ENCODE measurements at places on chromosomes 13 and 19. TPM values are rescaled to one million over a fixed set of nuclear protein-coding genes. Genes with fewer than 3 reads are reported as not detected.

DNA sequence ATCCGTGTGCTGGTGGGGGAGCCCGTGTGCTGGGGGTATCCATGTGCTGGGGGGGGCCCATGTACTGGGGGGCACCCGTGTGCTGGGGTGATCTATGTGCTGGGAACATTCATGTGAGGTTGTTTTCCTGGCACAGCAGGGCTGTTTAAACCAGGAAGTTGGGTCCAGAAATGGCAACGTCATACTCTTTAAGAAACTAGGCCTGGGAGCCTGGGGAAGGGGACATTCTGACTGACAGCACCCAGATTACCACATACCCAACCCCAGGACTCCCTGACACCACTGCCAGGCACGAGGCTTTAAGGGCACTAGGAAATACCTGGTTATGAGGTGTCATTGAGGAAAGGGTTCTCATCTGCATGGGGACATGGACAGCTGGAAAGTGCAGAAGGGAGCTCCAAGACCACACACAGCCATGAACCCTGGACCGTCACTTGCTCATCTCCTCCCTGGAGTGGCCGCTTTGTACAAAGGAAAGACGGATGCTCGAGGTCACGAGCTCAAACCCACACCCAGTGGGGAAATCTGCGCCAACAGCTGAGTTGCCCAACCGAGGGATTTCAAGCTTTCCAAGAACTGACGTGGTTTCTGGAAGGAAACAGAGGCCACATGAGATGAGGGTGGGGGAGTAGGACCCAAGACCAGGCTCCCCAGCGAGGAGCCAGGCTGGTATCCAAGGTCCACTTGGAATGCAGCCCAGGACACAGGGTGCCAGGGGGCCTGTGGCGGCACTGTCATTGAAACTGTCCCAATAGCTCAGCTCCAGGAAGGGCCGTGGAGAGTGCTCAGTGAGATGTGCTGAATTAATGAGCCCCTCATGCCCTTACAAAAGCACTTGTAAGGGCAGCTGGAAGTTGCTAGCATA, 40.9 kb downstream of the RAB20 start:
- no peaks in the 10 kb centered on the region for H3K36me3 ChIP-seq
- H3K4me1 ChIP-seq: no peaks in the 10 kb centered on the region
- no peak for DNase-seq
- peaks cover 2% of the 10 kb centered on the region for H3K27me3 ChIP-seq
- H3K27ac ChIP-seq: no peak overlapping the region
- H3K4me3 ChIP-seq: no peak overlapping the region

The TEKTIP1 gene
- 3.8 TPM for total RNA-seq

The HTR2A gene
- not detected for total RNA-seq

DNA sequence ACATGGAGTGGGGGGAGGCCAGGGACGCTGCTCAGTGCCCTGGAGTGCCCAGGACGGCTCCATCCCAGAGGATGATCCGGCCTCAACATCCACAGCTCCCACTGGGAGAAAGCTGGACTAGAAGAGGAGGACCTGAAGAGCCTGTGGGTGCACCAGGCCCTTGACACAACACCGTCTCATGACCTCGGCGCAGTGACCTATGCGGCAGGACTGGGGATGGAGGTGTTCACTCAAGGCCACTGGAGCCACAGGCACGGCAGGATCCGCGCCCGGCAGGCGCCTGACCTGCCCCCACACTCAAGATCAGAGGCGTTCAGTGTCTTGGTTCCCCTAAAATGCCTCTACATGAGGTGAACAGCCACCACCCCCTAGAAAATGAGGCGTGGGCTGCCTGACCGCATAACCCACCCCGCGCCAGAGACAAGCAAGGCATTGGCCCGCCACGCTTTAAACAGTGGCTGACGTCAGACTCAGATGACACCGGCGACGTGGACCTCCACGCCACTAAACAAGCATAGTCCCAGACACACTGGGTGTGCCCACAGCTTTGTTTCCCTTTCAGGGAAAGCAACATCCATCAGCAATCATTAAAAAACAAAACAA, 8.0 kb downstream of the SGTA start:
- H3K27me3 ChIP-seq: no peaks in the 10 kb centered on the region
- no peak for DNase-seq
- no peak overlapping the region for H3K4me3 ChIP-seq
- H3K27ac ChIP-seq: peak overlapping the region; percentile 84
- H3K4me1 ChIP-seq: no peaks in the 10 kb centered on the region
- peaks cover 7% of the 10 kb centered on the region for H3K36me3 ChIP-seq

- H3K27me3 ChIP-seq: peaks cover 15% of the 10 kb centered on the region
- H3K4me3 ChIP-seq: no peak overlapping the region
- H3K27ac ChIP-seq: no peak overlapping the region
- no peaks in the 10 kb centered on the region for H3K36me3 ChIP-seq
- H3K4me1 ChIP-seq: peaks cover 9% of the 10 kb centered on the region
Measured at GRCh38 chr13:29702912-29703351, 107.4 kb upstream of the SLC7A1 start.

- H3K27ac ChIP-seq: no peak overlapping the region
- DNase-seq: no peak
- no peak overlapping the region for H3K4me3 ChIP-seq
- H3K4me1 ChIP-seq: no peaks in the 10 kb centered on the region
- no peaks in the 10 kb centered on the region for H3K36me3 ChIP-seq
Measured at GRCh38 chr13:40146611-40147117, 491.2 kb downstream of the COG6 start.

The FGF14 gene
- total RNA-seq: 5.0 TPM

DNA sequence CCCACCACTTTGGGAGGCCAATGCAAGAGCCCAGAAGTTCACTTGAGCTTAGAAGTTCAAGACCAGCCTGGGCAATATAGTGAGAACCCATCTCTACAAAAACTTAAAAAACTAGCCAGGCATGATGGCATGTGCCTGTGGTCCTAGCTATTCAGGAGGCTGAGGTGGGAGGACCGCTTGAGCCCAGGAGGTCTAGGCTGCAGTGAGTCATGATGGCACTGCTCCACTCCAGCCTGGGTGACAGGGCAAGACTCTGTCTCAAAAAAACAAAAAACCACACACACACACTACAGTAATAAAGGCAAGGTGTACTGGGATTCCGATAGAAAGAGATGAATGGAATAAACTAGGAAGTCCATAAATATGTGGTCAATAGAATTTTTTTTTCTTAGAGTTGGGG, 35.6 kb downstream of the CYP2F1 start:
- H3K36me3 ChIP-seq: no peaks in the 10 kb centered on the region
- H3K4me1 ChIP-seq: no peaks in the 10 kb centered on the region
- no peak for DNase-seq
- no peak overlapping the region for H3K27ac ChIP-seq
- H3K27me3 ChIP-seq: no peaks in the 10 kb centered on the region

GRCh38 chr19:36688058-36688457, 646 bp downstream of the ZNF567 start:
- no peak for DNase-seq
- peaks cover 20% of the 10 kb centered on the region for H3K4me1 ChIP-seq
- no peaks in the 10 kb centered on the region for H3K27me3 ChIP-seq
- peaks cover 50% of the 10 kb centered on the region for H3K36me3 ChIP-seq
- peak overlapping the region; percentile 99 for H3K27ac ChIP-seq

- H3K27ac ChIP-seq: no peak overlapping the region
- no peaks in the 10 kb centered on the region for H3K27me3 ChIP-seq
- no peaks in the 10 kb centered on the region for H3K4me1 ChIP-seq
- no peak overlapping the region for H3K4me3 ChIP-seq
Measured at GRCh38 chr13:22298530-22298929, 627.7 kb downstream of the FGF9 start.

The ZNF653 gene
- 21.8 TPM for total RNA-seq

DNA sequence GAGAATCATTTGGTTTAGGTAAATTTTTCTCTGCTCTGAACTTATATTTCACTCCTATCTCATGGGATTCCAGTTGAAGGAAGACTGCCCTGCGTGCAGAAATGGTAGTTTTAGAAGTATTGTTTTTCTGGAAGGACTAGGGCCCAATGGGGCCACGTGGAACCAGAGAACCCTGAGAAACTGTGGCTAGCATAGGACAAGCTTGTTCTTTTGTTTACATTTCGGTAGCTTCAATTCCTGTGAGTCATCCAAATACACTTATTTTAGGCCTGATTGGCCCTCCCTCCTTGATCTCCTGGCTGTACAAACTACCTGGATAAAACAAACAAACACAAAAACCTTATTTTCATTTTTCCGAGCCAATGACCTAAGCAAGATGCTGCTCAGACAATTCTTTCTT, 124.0 kb downstream of the ITGBL1 start:
- H3K4me1 ChIP-seq: peaks cover 4% of the 10 kb centered on the region
- no peak overlapping the region for H3K4me3 ChIP-seq
- no peaks in the 10 kb centered on the region for H3K27me3 ChIP-seq
- H3K27ac ChIP-seq: no peak overlapping the region
- H3K36me3 ChIP-seq: no peaks in the 10 kb centered on the region

- H3K4me3 ChIP-seq: peak overlapping the region; percentile 70
- no peaks in the 10 kb centered on the region for H3K27me3 ChIP-seq
- H3K36me3 ChIP-seq: no peaks in the 10 kb centered on the region
- H3K27ac ChIP-seq: peak overlapping the region; percentile 100
Measured at GRCh38 chr19:13846557-13847406, 30.2 kb upstream of the NANOS3 start.

DNA sequence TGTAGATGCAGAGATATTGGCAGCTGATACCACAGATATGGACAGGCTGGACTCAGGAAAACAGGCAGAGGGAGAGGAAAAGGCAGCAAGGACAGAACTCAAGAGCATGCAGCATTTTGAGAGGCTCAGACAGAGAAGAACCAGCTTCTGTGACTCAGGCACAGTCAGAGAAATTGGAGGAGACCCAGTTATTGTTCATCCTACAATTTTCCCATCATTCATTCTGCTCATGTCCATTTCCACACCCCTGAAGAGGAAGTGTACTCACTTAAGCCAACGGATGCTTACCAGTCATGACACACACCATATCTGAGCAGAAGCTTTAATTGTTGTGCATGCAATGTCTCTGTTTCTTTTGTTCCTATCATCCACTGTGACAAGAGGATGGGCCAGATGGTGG, 359.8 kb upstream of the HTR2A start:
- no peak overlapping the region for H3K4me3 ChIP-seq
- no peak overlapping the region for H3K27ac ChIP-seq
- H3K4me1 ChIP-seq: no peaks in the 10 kb centered on the region

GRCh38 chr19:14080887-14081796, 4.4 kb downstream of the C19orf67 start:
- H3K4me3 ChIP-seq: peak overlapping the region; percentile 93
- DNase-seq: peak; percentile 98
- H3K27me3 ChIP-seq: no peaks in the 10 kb centered on the region
- H3K4me1 ChIP-seq: peaks cover 11% of the 10 kb centered on the region
- peak overlapping the region; percentile 98 for H3K27ac ChIP-seq

The SYCN gene
- not detected for total RNA-seq

DNA sequence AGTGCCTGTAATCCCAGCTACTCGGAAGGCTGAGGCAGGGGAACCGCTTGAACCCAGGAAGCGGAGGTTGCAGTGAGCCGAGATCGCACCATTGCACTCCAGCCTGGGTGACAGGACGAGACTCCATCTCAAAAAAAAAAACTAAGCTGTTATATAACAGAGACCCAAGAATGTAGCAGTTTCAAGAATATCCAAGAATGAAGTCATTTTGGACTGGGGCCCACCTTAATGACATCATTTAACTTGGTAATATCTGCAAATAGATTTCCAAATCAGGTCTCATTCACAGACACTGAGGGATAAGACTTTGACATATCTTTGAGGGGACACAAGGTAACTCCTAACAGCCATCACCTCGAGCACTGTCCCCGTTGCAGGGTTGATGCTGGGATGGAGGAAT, 36.5 kb upstream of the MRI1 start:
- no peak for DNase-seq
- peaks cover 7% of the 10 kb centered on the region for H3K4me1 ChIP-seq
- H3K4me3 ChIP-seq: no peak overlapping the region
- H3K36me3 ChIP-seq: no peaks in the 10 kb centered on the region
- H3K27ac ChIP-seq: no peak overlapping the region

DNA sequence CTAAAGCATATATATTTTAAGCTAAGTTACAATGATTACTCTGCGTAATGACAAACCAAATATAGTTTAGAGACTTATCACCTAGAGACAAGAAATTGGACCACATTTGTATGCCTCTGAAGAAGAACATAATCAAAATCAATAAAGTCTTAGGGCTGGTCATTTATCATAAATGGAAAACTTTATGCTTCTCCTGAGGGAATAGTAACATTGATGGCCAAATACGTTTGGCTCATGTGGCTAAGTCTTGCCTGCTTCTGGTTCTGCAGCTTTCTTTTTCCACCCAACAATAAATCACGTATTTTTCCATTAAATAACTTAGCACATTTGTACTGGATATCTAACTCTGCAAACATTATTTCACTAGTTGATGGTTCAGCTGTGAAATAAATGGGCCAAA, 458.4 kb downstream of the SLITRK1 start:
- no peak overlapping the region for H3K27ac ChIP-seq
- no peaks in the 10 kb centered on the region for H3K27me3 ChIP-seq
- H3K4me1 ChIP-seq: no peaks in the 10 kb centered on the region
- H3K4me3 ChIP-seq: no peak overlapping the region
- no peak for DNase-seq
- H3K36me3 ChIP-seq: no peaks in the 10 kb centered on the region

The SHC2 gene
- 159 TPM for total RNA-seq

DNA sequence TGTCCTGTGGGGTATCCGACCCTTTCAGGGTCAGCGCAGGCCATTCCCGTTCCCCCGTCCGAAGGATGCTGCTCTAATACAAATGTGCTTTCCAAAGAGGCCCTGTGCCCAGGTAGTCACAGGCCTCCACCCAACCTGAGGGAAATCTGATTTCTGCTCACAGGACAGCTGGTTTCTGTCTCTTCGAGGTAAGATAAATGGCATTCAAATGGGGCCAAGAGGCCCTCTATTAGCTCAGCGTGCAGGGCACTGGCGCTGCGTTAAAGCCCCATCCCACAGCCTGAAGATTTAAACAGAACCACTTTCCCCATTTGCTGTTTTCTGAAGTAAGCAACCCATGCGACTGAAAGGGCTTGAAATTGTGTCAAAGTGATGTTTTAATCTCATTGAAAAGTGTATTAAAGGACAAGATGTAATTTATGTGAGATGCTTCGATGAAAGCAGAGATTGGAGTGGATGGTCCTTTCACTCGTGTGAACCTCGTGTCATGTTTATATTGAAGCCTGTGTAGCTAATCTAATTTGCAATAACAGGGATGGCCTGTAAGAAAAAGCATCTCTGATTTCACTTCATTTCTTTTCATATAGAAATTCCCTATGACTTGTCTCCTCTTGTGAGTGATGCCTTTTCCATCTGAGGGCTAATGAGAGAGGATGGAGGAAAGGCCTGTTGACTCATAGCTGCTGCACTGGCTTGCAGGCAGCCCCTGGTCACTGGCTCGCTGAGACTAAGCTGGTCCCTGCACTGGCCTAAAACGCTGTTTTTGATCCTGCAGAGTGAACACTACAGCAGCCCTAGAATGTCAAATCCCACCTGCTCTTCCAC, 7.3 kb upstream of the SOX1 start:
- H3K4me1 ChIP-seq: peaks cover 6% of the 10 kb centered on the region
- H3K4me3 ChIP-seq: no peak overlapping the region
- DNase-seq: no peak
- no peaks in the 10 kb centered on the region for H3K36me3 ChIP-seq

The CGB8 gene
- total RNA-seq: not detected

- H3K27me3 ChIP-seq: no peaks in the 10 kb centered on the region
- no peak for DNase-seq
- no peak overlapping the region for H3K4me3 ChIP-seq
- peaks cover 6% of the 10 kb centered on the region for H3K36me3 ChIP-seq
- no peak overlapping the region for H3K27ac ChIP-seq
Measured at GRCh38 chr13:93660391-93661063, 433.9 kb downstream of the GPC6 start.

The NXNL1 gene
- total RNA-seq: not detected

GRCh38 chr19:13670846-13671245, 93.5 kb upstream of the MRI1 start:
- H3K36me3 ChIP-seq: no peaks in the 10 kb centered on the region
- no peak overlapping the region for H3K27ac ChIP-seq
- no peak for DNase-seq
- no peak overlapping the region for H3K4me3 ChIP-seq

The APLP1 gene
- 134 TPM for total RNA-seq

The ATCAY gene
- 0.43 TPM for total RNA-seq
